ENCODE measurements at places on chromosomes 7 and 10.

DNA sequence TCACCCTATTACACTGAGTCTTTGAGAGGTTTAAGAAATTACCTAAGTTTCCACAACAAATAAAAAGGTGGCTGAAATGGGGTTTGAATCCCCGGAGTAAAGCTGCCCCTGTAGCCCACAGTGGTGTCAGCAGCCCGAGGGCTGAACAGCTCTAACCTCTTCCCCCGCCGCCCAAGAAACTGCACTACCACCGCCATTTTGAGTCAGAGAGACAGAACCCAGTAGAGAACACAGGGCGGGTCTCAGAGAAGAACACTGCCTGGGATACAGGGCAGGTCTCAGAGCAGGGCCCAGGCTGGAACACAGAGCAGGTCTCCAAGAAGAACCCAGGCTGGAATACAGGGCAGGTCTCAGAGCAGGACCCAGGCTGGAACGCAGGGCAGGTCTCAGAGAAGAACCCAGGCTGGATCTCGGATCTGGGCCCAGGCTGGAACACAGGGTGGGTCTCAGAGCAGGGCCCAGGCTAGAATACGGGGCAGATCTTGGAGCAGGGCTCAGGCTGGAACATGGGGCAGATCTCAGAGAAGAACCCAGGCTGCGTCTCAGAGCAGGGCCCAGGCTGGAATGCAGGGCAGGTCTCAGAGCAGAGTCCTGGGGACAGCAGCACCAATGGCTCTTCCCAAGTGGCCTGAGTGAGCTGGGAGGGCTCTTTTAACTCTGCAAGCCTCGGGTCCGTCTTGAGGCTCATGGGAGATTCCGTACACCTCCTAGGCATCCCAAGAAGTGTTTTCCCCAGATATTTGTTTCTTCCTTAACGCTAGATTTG is 85.9 kb upstream of the LANCL2 start:
- no peak for DNase-seq

- no peak for DNase-seq
These were observed 20.1 kb upstream of the OR6B1 start for GRCh38 chr7:143979998-143980397.

GRCh38 chr10:50210876-50211275 is 40.4 kb downstream of the ASAH2 start:
- DNase-seq = no peak

- no peak for DNase-seq
These were observed 39.7 kb downstream of the POU6F2 start for GRCh38 chr7:39017369-39017915.

- DNase-seq = no peak
These were observed 138.2 kb downstream of the MAD1L1 start for GRCh38 chr7:2094454-2095045.

DNA sequence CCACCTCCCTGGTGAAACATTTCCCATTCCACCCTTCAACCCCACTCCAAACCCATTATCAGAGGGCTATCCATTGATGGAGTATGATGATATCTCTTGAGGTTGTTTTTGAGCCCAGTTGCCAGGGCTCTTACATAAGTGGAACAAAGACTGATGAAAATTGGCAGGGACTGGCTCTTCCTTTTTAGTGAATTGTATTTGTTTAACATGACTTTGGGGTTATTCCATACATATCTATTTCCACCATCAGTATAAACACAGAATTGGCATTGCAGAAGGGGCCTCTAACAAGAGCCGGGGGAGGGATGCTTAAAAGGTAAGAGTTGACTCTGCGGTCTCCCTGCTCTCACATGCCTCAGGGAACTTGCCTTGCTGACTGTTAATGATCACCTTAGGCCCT is 28.9 kb downstream of the FZD1 start:
- no peak for DNase-seq

GRCh38 chr10:89622151-89622550 is 22.9 kb downstream of the PANK1 start:
- no peak for DNase-seq

GRCh38 chr7:83987764-83988163 is 206.8 kb downstream of the SEMA3A start:
- DNase-seq = no peak

DNA sequence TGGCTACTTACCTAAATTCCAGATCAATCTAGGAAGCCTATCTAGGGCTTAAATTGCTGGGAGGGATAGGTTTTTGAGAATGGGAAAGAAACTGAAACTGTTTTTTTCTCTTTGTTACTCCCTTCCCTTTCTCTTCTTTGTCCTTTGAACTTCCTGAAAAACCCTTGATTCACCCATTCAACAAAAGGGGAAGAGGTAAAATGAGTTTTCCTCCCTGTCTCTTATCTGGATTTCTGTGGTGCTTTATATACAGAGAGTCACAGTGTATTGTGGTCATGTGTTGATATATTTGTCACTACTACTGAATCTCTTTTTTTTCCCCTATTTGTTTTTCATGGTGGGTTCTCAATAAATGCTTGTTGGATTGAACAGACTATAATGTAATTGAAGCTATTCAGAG is 19.8 kb upstream of the NUP205 start:
- DNase-seq = no peak

GRCh38 chr10:89343089-89343767 is 15.4 kb downstream of the IFIT3 start:
- no peak for DNase-seq

GRCh38 chr7:138032186-138032585 is 30.3 kb upstream of the CREB3L2 start:
- DNase-seq = no peak

DNA sequence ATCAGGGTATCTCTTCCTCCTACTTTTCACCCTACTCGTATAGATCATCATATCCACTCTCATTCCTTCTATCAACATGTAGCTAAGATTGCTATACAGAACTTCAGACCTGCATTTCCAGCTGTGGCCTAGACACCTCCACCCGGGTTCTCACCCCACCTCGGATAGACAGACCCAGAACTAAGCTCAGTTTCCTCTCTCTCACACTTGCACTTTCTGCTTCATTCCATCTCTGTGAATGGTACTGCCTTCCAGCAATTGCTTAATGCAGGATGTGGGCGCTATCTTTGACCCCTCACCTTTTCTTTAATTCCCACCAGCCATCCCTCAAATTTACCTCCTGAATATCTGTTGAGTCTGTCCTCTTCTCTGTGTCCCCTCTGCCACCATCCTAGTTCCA is 35.7 kb downstream of the AGK start:
- DNase-seq = no peak
